ENCODE measurements at places on chromosomes 7 and 10.

GRCh38 chr7:114937446-114937845 lies 15.6 kb downstream of the MDFIC start:
- no peak for DNase-seq

GRCh38 chr10:61780732-61781131 lies 118.0 kb downstream of the CABCOCO1 start:
- no peak for DNase-seq

- no peak for DNase-seq
Measured at GRCh38 chr7:38660427-38661099, 29.4 kb upstream of the AMPH start.

DNA sequence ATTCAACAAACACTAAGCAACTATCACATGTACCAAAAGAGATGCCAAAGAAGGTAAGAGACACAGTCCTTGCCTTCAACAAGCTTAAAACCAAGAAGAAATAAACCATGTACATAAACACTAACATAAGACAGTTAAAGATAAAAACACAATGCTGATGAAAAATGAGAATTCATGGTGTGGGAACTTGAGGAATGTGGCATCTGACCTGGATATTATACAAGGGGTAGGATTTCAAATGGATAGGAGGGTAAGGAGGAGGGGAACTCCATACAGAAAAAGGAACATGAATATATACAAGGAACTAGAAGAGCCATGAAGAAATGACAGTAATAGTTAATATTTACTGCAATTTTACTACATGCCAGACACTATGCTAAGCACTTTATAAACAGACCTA lies 11.0 kb downstream of the HIBADH start:
- no peak for DNase-seq

DNA sequence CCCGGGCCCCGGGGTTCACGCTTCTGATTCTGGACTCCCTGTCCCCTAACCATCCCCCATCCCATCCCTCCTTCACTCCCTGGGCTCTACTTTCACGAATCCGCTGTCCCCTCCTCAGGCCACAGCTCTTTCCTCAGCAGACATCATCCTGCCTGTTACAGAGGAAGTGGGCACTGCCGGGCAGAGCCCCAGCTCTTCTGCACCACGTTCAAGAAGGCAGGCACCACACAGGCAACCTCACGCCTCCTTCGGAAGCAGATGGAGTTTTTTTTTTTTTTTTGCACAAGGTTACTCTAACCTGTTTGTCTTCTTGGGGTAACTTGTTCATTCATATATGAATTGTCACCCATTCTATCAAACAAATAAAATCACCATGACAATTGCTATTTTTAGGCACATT lies 17.9 kb upstream of the ZNF32 start:
- no peak for DNase-seq

DNA sequence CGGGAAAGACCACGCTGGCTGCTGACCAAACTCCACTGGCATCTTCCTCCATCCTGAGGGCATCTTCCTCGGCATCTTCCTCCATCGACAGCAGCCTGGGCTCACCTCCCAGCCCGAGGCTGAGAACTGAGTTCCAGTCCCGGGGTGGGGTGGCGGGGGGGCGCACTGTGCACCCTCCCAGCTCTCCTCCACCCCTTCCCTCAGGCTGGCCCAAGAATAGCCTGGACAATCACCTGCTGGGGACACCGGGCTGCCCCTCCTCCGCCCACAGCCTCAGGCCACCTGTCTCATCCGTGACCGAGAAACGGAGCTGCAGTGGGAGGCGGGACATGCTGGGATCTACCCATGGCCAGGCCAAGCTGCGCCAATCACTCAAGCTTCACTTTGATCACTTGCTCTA lies 37.2 kb downstream of the DIP2C start:
- no peak for DNase-seq

GRCh38 chr10:77810446-77811335 lies 115.9 kb downstream of the DLG5 start:
- DNase-seq = no peak

GRCh38 chr10:112332509-112333228 lies 41.2 kb upstream of the ACSL5 start:
- DNase-seq = no peak

- no peak for DNase-seq
Measured at GRCh38 chr7:27172823-27173510, 1.2 kb downstream of the HOXA10 start.

DNA sequence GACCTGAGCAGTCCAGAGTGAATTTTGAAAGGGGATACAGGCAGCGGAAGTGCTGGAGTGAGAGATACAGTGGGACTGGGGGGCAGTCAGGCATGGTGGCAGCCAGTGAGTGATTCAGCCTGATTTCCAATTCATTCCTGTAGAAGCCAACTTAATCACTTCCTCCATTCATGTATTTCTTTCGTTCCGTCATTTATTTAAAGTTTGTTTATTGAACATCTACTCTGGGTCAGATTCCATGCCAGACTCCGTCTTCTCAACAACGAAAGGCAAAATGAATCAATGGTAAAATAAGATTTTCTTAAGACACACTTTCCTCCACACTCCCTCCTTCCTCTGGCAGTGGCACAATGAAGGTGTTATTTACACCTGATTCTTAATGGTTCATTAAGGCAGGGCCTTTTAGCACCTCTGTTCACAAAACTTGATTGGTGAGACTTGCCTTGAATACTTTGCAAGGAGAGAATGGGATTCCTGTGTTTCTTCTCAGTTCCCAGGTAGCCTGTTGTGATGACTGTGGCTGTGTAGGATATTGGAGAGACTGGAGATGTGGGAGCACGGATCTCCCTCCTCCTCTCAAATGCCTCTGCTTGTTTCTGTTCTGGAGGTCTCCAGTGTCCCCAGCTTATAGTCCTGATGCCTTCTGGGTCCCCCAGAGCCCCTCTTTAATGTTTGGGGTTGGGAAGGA lies 27.9 kb downstream of the ADCYAP1R1 start:
- no peak for DNase-seq

DNA sequence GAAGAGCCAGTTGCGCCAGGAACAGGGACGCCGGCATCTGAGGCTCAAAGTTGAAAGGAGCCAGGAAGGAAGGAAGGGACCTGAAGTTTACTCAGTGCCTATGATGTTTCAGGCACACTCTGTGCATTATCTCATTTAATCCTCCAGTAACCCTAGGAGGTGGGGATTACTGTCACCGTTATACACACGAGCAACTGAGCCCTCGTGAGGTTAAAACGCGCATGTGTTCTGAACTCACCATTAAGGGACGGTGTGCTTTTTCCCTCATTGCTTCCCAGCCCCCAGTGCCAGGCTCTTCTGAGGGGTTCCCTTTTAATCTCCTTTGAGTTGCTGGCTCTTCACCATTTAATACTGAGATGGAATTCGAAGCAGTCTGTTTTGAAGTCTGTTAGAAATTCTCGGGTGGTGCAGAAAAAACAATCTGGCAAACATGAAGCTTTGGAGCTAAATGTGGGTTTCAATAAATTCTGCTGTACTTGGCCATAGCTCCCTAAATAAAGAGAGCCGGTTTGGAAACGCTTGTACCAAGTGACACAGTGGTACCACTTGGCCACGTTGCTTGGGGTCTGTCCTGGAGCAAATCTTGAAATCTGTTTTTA lies 102.2 kb downstream of the TAX1BP1 start:
- no peak for DNase-seq

- DNase-seq = no peak
Measured at GRCh38 chr10:35394411-35394851, 58.1 kb downstream of the CCNY start.

GRCh38 chr10:1230592-1231275 lies 174.5 kb downstream of the WDR37 start:
- DNase-seq = peak; percentile 70

DNA sequence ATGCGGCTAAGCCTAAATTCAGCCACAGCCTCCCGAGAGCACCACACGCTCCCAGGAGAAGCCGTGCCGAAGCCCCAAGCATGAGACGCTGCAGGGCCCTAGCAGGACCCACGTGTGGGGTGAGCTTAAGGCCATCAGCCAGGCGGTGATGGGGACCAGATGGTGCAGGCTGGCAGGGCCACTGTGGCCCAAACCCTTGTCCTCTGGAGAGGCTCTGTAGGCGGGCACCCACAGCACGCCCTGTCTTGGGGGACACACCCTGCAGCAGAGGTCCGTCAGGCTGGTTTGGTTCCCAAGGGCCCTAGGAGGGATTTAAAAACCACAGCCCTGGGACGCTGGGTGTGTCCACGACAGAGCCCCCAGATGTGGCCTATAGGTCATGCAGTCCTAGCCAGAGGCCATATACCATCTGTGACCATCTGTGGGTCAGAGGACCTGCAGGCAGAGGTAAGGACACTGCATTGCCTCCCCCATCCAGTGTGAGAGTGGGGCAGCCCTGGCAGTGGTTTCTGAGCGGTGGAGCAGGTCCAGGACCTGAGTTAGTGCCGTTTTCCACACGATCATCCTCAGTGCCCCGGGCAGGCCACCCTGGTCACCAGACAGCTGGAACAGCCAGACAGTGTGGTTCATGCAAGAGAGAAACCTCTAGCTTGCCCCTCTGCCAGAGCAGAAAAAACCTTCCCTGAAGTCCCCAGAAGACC lies 39.6 kb upstream of the INPP5A start:
- DNase-seq = no peak

- no peak for DNase-seq
Measured at GRCh38 chr10:119478111-119478802, 64.3 kb downstream of the RGS10 start.
